ENCODE measurements at places on chromosomes 12 and 14.

DNA sequence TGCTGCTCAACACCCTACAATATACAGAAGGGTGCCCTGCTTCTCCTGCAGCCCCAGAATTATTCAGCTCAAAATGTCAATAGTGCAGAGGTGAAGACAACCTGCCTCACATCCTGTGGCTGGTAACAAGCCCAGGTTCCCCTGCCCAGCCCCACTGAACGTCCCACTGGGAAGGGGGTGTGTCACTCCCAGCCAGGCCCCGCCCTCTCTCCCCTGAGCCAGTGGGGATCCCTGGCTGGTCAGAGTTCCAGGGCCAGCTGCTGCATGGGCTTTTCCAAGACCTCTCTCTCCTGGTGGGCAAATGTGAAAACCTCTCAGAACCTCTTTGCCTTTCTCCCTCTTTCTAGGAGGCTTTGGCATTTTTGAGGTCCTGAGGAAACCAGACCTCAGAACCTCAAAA lies 13.7 kb upstream of the LHX5 start:
- no peak for DNase-seq

DNA sequence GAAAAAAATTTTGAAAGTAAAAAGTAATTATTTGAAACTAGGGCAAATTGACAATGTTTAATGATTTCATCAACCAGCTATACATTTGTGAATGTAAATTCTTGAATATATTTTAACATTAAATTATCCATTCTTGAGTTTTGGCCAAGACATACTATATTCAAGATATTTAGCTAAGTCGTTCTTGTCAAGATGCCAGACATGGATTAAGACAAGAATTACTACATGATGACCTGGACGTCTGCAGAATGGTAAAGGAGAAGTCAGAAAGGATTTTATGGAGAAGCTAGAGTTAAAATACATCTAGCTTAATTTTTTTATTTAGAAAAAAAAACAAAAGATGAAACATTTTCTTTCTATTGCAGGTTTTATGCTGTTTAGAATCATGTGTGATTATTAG lies 255.8 kb downstream of the TMTC2 start:
- peak; percentile 31 for DNase-seq

- DNase-seq: no peak
Measured at GRCh38 chr14:64513271-64513670, 8.7 kb downstream of the ZBTB1 start.

DNA sequence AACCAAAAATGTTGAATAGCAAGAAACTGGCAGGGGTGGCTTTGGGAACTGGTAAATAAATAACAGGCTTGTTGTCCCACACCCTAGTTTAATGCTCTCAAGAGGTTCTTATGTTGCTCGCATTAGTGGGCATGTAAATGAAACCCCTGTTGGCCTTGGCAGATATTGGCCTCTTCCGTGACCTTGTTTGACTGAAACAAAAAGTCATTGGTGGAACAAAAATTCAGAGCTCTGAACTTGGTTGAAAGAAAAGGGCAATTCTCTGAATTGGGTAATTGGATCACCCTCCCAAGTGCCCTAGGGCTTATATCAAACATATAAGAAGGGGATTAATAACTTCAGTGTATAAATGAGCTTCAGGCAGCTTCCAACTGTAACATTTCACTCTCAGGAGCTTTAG lies 426.2 kb downstream of the ZFP36L1 start:
- no peak for DNase-seq

GRCh38 chr14:75197338-75197737 lies 20.9 kb upstream of the TMED10 start:
- DNase-seq: no peak

DNA sequence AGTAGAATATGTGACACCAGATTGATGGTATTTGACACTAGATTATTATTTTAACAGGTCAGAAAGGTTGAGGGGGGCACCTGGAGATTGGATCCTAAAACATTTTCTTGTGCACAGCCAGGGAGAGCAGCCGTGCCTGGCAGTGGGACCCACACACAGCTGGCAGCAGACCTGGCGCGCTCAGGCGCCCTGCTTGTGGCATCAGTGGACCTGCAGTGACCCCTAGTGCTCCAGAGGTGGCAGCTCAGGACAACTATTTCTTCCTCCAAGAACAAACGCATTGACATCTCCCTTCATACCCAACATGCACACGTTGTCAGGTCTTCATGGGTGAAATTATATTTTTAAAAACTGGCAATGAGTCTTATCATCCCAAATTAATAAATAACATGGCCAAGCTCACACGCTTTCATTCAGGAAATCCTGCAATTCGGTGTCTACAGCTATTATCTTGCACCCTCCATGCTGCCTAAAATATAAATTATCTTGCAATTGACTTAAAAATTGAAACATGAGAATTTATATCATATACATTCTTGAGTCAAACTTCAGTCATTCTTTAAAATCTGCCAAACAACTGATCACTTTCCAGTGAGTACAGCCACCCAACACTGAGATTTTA lies 7.7 kb upstream of the TMEM132D start:
- DNase-seq: peak; percentile 27

- no peak for DNase-seq
Measured at GRCh38 chr12:29145372-29146170, 3.5 kb upstream of the FAR2 start.

DNA sequence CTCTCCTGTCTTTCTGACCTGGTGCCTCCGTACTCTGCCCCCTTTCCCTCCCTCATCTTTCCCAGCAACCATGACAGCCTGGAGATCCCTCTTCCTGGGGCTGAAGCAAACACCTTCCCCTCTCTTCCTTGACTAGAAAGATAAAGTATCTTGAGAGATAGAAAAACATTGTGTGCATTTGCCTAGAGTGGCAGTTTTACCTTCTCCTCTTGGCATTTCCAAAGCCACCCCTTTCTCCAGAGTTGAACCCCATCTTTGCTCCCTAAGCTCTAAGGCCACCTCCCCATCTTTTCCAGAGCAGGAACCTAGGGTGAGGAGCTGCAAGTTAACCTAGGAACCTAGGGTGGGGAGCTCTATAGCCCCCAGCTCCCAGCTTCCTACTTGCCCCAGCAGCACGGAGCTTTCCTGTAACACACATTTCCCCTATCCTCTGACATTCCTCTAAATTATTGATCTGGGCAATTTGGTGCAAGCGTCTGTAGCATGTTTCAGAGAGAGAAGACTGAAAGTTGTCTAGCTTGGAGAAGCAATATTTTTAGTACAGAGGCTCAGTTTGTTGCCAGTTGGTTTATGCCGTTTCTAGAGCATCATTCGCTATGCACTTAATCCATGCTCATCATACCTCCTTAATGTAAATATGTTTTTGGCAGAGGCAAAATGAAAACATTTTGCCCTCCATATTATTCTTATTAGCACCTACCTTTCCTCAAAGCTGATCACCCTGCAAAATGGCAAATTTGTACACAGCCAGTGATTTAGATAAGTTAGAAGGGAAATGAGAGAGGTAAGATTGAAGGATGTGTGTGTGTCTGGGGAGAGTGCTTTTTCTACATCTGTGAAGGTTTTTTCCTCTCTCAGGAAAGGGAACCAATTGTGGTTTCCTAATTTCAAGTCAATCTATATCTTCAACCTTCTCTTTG lies 5.4 kb upstream of the TBX3 start:
- no peak for DNase-seq

GRCh38 chr14:99884834-99885648 lies 91.8 kb downstream of the EML1 start:
- peak; percentile 70 for DNase-seq

DNA sequence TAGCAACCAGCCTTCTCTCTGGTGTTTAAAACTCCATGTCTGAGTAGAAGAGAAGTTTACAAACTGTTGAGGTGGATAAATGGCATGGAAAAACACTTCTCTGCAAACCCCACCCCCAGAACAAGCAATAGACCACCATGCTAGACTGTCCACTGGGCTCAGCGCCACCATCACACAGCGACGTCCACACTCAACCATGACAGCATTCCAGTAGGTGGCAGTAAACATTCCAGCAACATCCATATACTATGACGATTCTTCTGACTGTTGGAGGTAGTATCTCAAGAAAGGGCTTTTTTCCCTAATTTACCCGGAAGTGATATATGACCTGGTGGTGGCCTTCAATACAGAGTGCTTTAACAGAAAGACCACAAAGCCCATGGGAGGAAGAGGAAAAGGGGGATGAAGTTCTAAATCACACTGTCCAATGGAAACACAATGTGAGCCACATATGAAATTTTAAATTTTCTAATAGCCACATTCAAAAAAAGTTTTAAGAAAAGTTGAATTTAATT lies 152.2 kb downstream of the SLC15A4 start:
- no peak for DNase-seq

- DNase-seq: no peak
Measured at GRCh38 chr12:70551731-70552130, 85.5 kb downstream of the PTPRB start.

- no peak for DNase-seq
Measured at GRCh38 chr14:51202914-51203665, 37.0 kb upstream of the TMX1 start.

DNA sequence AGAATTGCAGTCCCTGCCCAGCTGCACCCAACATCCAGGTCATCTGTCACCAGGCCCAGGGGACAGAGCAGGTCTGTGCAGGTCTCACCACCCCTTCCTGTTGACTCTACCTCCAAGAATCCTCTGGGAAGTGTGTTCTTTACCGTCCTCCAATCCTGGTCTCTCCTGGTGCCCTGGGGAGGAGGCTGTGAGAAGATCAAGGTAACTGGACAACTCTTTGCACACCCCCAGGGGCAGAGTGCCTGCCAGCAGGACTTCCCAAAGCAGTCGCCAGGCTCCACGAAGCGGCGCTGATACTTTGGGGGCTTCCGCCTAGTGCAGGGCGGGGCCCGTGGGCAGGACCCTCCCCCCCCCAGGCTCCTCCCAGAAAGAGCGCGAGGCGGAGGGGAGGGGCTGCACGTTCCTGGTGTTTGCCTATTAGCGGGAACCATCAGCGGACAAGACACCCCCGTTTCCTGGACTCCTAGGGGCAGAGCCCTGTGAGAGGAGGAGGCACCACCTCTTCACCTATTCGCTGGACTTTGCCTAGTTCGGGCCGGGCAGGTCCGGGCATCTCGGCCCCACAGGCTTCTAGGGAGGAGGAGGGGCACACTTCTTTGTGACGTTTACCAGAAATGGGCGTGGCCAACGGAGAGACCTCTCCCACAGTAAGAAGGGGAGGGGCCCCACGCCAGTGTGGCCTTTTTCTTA lies 918.0 kb downstream of the AACS start:
- peak; percentile 59 for DNase-seq

GRCh38 chr14:52640137-52640536 lies 55.2 kb downstream of the ERO1A start:
- DNase-seq: no peak

- DNase-seq: no peak
Measured at GRCh38 chr14:29755311-29756018, 172.2 kb downstream of the PRKD1 start.

GRCh38 chr14:29529418-29529817 lies 398.2 kb downstream of the PRKD1 start:
- DNase-seq: peak; percentile 3

GRCh38 chr12:71999795-72000194 lies 61.1 kb downstream of the TPH2 start:
- peak; percentile 32 for DNase-seq

DNA sequence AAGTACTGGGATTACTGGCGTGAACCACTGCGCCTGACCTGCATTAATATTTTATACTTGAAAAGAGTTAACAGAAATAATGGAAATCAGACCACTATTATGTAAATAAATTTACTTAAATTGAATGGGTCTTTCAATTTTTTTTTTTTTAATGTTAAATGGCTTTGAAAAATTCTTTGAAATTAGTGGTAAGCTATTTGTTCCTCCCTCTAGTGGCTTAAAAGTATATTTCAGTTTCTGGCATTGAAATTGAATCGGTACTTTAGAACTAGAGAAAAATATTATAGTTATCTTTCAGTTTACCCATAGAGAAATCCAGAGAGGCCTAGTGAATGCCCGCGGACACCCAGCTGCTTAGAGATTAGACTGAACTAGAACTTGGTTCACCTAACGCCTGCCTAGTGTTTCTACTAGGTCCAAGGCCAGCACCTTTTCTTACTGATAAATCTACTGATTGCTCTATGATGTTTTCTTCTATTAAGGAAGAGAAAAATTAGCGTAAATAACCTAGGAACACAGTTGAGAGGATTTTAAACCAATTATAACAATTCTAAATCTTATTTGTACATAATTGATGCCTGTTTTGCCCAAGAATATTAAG lies 106.5 kb downstream of the EML1 start:
- DNase-seq: peak; percentile 32

GRCh38 chr12:80419644-80420043 lies 24.4 kb upstream of the PTPRQ start:
- DNase-seq: no peak

- peak; percentile 1 for DNase-seq
Measured at GRCh38 chr12:81330480-81330879, 252.6 kb downstream of the ACSS3 start.

GRCh38 chr14:72638021-72638420 lies 255.9 kb downstream of the DPF3 start:
- peak; percentile 81 for DNase-seq

GRCh38 chr12:63889721-63890509 lies 45.4 kb downstream of the SRGAP1 start:
- DNase-seq: no peak

- DNase-seq: no peak
Measured at GRCh38 chr14:75510547-75510946, 11.7 kb upstream of the BATF start.

- no peak for DNase-seq
Measured at GRCh38 chr12:62717643-62718042, 217.3 kb downstream of the PPM1H start.

GRCh38 chr14:71754422-71755095 lies 177.7 kb upstream of the RGS6 start:
- DNase-seq: no peak

- peak; percentile 33 for DNase-seq
Measured at GRCh38 chr12:52146822-52147366, 44.9 kb downstream of the KRT80 start.

- DNase-seq: peak; percentile 63
Measured at GRCh38 chr12:55957106-55957859, 8.6 kb downstream of the PMEL start.

DNA sequence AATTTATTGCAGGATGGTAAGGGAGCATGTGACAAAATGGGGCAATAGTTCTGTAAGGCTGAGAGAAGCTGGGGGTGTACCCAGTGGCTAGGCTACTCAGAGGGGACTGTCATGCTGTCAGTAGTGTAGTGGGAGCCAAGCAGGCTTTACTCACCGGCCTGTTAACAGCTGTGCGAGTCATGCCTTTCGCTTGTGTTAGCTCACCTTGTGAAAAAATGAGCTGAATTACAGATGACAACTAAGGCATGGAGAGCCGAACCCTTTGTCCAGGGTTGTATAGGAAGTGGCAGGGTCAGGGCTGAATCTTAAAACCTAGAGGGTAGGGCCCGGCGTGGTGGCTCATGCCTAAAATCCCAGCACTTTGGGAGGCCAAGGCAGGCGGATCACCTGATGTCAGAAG lies 37.9 kb downstream of the SH2B3 start:
- DNase-seq: peak; percentile 81
